ENCODE measurements at places on chromosomes 5 and 9.

GRCh38 chr9:105834404-105834803 lies 140.1 kb downstream of the TMEM38B start:
- DNase-seq, result no peak

DNA sequence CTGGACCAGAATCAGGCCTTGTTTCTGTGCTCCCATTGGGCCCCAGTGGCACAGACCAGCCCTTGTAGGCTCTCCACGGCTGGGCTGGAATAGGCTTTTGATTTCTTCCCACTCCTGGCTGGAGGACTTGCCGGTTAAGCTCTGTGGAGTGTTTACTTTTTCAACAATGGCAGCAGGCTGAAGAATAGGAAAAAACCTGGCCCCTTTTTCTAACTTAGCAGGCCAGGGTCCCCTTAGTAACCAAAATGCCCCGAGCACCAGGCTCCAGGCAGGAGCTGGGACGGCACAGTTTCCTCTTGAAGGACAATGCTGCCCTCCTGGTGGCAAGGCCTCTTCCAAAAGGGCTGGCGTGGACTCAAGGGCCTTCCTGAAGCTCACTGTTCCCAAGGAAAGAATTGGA lies 230.3 kb downstream of the CRB2 start:
- no peak for DNase-seq

GRCh38 chr9:107639426-107639825 lies 149.9 kb upstream of the KLF4 start:
- no peak for DNase-seq

GRCh38 chr5:51378448-51379330 lies 4.6 kb upstream of the ISL1 start:
- DNase-seq, result no peak

DNA sequence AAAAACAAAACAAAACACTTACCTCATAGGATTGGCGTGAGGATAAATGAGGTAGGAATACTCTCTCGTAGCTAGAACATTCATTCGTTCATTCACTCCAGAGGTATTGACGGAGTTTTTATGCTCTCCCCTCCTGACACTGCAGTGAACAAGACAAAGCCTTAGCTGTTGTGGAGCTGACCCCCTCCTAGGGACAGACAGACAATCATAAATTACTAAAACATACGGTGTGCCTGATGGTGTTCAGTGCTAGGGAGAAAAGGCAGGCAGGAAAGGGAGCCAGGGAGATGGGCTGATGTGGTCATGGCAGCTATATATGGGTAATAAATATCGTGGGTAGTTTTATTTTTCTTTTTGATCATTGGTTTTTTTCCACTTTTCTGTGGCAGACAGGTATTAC lies 5.7 kb upstream of the BRD3 start:
- no peak for DNase-seq

DNA sequence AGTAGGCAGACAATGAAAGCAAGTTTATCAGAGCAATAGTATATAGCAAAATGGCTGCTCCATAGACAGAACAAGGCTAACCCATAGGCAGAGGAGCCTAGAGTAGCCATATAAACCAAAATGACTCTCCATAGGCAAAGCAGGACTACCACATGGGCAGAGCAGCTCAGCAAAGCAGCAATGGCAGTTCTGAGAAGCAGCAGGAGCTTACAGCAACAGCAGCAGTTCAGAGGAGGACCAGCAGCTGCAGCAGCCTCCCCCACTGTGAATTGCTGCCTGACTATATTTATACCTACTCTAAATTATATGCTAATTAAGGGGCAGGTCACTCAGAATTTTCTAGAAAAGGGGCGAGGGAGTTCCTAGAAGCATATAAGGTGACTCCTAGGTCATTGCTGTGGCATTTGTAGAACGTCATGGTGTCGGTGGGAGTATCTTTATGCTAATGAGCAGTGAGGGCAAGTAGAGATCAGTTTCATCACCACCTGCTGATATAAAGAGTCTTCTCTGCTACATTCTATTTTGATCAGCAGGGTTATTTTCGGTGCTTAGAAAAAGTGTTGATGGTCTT lies 1115.5 kb downstream of the DTWD2 start:
- DNase-seq, result no peak

DNA sequence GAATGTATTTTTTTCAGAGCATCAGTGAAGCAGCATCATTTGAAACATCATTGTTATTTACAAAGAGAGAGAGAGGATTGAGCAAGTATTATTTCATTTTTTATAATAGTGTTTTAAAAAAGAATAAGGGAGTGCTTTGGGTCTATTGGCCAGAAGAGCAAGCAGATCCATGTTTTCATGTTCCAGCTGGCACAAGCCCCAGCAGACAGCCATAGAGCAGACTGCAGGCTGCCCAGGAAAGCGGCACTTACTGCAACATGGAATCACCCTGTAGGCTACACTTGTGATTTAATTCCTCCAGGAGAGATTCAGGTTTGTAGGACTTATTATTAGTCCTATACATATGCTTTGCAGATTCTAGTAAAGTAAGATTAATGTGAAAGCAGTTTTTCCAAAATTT lies 407.0 kb upstream of the GRAMD2B start:
- no peak for DNase-seq

DNA sequence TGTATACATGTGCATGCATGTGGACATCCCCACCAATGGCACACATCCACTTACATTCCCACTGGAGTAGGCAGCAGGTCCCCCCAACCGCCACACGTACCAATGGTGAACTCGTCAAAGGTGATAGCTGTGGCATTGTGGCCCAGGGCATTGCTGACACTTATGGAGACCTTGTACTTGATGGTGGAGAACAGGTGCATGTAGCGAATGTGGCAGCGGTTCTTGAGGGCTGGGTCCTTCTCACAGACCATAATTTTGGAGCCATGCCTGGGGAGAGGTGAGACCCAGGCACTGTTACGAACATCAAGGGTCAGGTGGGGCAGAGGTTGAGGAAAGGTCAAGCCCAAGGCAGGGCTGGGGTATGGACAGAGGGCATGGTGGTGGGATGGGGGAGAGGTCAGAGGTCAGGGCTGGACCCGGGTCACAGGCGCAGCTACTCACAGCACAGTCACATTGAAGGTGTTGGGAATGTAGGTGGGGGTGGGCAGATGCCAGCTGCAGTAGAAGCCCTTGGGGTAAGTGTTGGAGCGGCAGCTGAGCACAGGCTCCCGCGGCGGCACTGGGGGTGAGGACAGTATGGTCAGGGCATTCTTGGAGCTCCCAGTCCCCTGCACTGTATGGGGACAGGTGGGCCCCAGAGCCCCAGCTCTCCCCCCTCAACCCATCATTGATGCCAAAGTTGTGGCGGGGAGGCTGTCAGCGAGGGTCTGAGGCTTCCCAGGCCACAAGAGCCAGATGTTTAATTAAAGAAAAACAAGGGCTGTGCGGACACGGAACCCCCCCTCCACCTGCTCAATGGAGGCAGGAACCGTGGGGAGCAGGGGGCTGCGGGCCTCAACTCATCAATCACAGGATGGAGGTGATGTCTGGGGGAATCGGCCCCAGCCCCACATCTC lies 31.9 kb downstream of the CNTFR start:
- DNase-seq, result no peak

GRCh38 chr9:22039258-22039657 lies 30.2 kb upstream of the CDKN2B start:
- DNase-seq, result no peak

- peak; percentile 49 for DNase-seq
Observed at GRCh38 chr9:124054582-124055227, 43.1 kb downstream of the LHX2 start.

DNA sequence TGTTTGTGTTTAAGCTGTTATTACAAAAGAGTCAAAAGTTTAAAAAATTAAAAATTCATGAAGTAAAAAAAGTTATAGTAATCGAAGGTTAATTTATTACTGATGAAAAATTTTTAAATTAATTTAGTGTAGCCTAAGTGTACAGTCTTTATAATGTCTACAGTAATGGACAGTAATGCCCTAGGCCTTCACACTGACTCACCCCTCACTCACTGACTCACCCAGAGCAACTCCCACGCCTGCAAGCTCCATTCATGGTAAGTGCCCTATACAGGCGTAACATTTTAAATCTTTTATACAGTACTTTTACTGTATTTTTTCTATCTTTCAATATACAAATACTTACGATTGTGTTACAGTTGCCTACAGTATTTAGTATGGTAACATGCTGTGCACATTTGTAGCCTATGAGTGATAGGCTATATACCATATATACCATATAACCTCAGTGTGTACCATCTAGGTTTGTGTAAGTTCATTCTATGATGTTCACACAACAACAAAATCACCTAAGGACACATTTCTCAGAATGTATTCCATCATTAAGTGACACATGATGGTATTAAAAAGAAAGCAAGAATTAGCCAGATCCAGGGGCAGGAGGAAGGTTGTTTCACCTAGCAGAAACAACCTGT lies 40.1 kb downstream of the DCAF10 start:
- no peak for DNase-seq

GRCh38 chr5:19322716-19323485 lies 665.1 kb downstream of the CDH18 start:
- no peak for DNase-seq

- DNase-seq, result no peak
Observed at GRCh38 chr5:45113726-45114125, 305.0 kb downstream of the MRPS30 start.

Measured in GM12891 (cell line).